ENCODE measurements at places on chromosomes 16 and 17.
A peak's percentile ranks its signal among the peaks of the same experiment; 100 is the strongest.

DNA sequence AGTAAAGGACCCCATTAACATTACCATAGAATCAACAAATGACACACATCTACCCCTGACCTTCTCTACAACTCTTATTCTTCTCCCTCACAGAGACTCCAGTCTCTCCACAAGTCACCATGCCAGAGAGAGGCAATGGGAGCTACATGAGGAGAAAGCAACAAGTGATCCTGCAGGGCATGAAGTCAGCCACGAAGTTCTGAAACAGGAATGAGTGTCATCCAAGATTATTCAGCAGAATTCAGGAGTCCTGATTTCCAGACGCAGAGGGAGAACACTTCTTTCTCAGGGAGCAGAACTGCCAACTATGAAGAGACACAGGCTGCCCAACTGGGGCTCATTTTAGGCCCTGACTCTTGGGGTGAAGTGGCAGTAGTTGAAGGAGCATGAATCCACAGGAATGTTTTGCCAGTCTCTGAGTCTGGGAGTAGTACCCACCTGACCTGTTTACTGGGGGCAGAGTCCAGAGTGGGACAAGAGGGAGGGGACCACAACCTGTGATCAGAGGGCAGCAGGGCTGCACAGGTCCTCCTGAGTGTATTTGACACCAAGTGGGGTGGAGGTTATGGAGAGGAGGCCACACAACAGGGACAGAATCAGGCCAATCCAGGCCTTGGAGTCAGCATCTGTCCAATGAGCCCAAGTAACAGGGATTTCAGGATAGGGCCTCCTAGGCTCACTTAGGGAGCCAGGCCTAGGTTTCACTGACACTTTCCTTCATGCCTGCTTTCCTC lies 2.4 kb upstream of the MTMR4 start:
- DNase-seq, result no peak

- no peak for DNase-seq
Measured at GRCh38 chr17:5182597-5183409, 8.9 kb downstream of the ZNF594 start.

- peak; percentile 38 for DNase-seq
Measured at GRCh38 chr17:40064971-40065768, 2.4 kb downstream of the THRA start.

GRCh38 chr16:21277927-21278706 lies at the start of gene CRYM:
TSS of gene CRYM (minus strand) at chr16:21278290. CDS start at chr16:21278251, 39 bp downstream.
- DNase-seq, result peak; percentile 68

GRCh38 chr17:59357219-59357697 lies 25.8 kb downstream of the YPEL2 start:
- DNase-seq, result peak; percentile 45

GRCh38 chr16:4904942-4905615 lies 31.9 kb downstream of the PPL start:
- no peak for DNase-seq

- DNase-seq, result peak; percentile 58
Measured at GRCh38 chr16:495127-495748, 32.3 kb upstream of the CAPN15 start.

DNA sequence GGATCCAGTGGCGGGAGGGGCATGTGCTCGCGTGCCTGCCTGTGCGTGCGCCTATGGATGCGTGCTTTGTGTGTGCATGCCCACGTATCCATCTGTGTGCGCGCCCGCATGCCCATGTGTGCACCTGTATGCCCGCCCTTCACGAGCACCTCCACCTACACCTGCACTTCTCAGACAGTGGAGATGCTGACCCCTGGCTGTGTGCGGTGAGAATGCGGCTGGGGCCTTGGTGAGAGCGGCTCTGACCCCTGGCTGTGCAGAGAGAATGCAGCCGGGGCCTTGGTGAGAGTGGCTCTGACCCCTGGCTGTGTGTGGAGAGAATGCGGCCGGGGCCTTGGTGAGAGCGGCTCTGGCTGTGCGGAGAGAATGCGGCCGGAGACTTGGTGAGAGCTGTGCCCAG lies 33.9 kb downstream of the AXIN1 start:
- DNase-seq, result no peak

DNA sequence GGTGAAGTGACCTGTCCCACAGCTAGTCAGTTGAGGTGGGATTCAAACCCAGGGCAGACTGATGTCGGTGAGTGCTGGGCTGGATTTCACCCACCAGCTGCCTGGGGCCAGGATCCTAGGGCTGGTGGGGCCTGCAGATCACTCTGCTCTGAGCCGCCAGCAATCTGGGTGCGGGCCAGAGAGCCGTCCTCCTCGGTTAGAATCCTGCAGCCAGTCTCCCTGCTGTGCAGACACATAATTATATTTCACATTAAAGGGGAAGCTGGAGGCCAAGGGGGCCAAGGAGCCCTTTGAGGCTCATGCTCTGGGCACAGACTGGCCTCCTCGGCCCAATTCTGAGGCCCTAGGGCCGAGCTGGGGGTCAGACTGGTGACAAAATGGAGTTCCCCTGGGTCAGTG lies 996 bp upstream of the KCNJ12 start:
- no peak for DNase-seq

DNA sequence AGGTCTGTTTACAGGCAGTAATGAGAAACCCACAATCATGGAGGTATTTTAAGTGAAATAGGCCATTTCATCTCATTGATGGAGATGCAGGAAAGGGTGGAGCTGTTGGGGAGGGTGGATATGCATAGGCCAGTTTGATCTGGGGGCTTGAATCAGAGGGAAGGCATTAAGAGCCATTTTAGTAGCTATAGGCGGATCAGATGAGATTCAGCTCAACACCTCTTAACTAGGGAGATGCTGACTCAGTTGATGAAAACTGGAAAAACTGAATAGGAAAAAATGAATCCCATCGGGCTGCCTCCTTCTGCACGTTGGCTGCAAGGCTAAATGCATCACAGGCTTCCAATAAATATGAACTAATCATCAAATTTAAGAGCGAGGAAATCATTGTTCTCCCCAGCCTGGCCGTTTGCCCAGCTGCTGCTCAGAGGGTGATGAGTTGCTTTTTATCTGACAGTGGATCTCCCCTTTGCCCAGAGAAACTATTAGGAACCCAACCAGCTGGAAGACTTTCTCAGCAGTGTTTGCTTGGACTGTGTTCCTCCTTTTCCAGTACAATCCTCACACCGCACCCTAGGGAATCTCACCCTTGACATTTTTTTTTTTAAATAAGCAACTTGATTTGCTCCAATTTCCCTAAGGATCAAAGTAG lies 149.6 kb downstream of the SOX9 start:
- DNase-seq, result peak; percentile 71

GRCh38 chr17:61188081-61188480 lies 211.6 kb upstream of the TBX2 start:
- DNase-seq, result no peak

DNA sequence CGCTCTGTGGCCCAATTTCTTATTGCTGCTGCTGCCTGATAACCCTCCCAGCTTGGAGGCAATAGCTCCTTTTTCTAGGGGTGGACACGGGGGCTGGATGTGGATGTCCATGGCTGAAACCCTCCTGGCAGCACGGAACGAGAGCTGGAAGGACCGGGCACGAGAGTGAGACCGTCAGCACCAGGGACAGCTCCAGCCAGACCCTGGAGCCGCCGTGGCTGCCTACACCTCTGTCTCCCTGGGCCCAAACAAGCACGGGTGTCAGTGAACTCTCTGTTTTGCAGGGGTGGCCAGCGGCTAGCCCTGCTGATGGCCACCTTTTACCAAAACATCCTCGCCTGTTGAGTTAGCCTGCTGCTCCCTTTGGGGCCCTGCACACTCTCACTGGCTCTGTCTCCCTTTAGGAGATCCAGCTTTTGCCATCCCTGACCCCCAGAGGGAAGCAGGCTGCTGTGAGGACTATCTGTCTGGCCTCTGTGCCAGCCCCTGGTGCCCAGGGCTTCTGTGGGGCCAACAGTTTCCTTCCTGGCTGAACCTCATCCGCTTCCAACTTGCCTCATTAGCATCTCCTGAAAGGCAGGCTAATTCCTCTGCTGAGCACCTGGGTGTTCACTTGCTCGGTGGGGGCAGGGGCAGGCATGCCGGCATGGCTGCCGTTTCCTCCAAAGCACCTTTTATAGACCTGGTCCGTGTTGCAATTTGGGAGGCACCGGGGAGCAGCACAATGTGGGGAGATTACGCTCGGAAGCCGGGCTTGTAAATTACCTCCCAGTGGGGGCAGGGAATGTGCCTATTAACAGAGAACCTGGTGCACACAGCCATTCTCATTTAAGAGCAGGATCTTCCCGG lies 118.1 kb downstream of the ENGASE start:
- peak; percentile 64 for DNase-seq

DNA sequence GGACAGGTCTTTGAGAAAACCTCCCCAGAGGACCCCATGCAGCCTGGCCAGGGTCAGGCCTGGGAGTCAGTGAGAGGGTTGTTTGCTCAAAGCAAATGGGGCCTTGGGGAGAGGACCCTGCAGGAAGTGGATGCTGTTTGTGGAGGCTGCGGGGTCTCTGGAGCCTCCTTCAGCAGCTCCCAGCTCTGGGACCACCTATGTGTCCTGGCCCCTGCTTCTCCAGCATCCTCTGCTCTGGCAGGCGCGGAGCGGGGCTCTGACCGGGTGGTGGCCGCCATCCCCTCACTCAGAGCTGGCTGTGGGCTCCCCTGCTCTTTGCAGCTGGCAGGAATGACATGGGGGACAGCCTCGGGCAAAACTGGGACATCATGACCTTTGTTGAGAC lies 29.8 kb upstream of the CIBAR2 start:
- no peak for DNase-seq

DNA sequence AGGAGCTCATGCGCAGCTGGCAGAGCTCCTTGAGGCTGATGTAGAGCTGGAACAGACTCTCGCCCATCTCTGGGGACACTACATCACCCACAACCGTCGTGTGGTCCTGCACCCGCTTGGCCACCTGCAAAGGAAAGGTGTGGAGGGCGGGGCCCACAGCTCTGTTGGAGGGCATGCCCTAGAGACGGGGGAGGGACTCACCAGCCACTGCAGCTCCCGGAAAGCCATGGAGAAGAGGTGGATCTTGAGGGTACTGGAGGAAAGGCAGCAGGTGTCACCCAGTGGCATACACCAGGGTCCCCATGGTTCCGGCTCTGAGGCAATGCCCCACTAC lies 8.6 kb downstream of the UNC13D start:
- DNase-seq, result no peak

DNA sequence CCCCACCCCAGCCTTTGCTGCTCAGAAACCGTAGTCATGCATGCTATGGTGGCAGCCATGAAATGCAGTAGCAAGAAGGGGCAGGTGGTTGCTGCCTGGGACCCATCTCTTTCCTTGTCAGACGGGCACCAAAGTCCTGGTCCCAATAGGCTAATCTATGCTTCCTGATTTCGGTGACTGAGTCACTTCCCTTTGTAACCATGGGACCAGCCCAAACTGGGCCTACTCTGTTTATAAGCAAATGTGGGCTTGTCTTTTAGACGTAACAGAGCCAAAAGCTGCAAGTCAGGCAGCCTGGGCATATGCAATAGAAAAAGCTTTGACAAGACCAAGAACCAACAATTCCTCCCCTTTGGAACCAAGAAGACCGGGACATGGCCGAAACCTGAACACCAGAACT lies 99.1 kb upstream of the RBBP6 start:
- DNase-seq, result no peak

DNA sequence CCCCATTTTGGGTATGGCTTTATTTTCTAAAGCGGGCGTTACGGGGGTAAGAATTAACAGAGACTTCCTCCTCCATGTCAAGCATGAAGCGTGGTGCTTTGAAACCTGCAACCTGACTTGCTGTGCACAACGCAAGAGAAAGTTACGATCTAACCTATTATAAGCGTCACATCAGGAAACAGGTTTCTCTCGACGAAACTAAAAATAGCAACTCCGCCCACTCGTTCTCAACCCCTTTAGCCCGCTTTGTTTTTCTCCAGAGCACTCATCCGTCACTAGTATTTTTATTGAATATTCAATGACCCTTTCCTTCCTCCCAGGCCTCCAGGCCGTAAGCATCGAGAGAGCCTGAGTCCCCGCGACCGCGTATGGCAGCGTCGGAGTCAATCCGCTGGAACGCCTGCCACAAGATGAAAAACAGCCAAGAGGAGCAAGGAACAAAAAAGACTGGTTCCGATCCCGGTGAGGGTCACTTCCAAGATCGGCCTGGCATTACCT lies 555 bp downstream of the NUP88 start:
- peak; percentile 69 for DNase-seq

DNA sequence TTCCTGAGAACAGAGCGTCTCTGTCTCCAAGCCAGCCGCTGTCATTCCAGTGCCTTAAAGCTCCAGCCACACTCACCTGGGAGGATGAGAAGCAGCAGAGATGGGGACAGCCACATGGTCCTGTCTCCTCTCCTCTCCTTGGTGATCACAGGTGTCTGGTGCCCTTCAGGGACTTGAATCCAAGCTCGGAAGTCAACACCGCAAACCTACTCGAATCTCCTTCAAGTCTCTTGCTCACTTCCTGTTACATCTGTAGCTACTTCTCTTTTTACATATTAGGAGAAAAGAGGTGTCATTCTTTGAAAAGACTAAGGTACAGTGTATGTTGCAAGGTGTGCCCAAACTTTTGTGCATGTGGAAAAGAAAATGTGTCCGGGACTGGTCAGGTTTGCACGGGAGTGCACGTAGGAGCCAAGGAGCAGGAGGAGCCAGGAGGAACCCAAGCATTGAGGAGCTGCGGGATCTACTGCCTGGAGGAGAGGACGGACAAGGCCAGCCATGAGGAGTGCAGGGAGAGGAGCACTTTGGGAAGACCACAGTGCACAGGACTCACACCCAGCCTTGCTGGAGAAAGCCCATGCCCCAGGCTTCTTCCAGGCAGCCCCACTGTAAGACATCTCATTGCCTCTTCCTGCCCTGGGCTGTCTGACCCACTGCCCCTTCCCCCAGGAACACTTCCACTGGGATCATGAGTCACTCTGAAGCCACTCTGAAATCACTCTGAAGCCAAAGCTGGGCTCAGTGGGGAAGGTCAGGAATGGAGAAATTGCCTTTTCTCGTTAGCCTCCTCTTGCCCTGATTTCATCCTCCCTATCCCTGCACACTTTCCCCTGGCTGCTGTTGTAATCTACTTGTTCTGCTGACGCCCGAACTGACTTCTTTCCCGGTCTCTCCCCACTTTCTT lies at the start of gene CD300LD:
Gene CD300LD (minus strand): TSS at position 197 of the 904 bp plus-strand sequence. CDS start 81 bp downstream, at position 116.
- no peak for DNase-seq

GRCh38 chr16:72094266-72094610 lies 591 bp downstream of the DHX38 start:
- peak; percentile 68 for DNase-seq

- peak; percentile 47 for DNase-seq
Measured at GRCh38 chr17:20156196-20157000, 147.2 kb downstream of the SPECC1 start.

GRCh38 chr17:50181591-50182560 lies 16.1 kb downstream of the SGCA start:
- peak; percentile 77 for DNase-seq

GRCh38 chr16:62283-62967 lies 8.8 kb downstream of the SNRNP25 start:
- DNase-seq, result no peak

DNA sequence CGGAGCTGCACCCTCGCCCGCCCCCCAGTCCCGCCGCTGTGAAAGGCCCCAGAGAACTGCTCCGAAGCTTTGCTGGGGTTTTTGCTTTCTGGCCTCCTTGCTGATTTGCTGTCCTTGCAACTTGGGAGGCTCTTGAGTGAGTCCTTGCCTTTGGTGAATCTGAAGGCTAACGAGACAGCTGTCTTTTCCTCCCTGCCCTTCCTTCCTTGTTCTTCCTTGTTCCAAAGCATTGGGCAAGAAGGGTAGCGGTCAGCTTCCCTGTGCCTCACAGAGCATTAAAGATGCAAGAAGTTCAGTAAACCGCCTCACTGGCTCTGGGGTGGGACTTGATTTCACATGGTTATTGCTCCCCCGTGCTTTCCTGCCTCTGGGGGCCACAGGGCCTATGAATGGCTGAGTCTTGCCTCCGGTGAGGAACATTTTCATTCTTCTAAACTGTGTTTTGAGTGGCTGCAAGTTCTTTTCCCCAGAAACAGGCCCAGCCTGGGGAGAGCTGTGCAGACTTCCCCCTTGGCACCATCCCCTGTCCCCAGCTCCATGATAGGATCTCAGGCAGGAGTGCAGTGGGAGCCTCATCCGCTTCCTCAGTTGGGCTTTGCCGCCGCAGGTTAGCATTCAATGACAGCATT lies 1.4 kb downstream of the YPEL2 start:
- DNase-seq, result peak; percentile 67
